ENCODE measurements at places on chromosomes 5 and 9.

DNA sequence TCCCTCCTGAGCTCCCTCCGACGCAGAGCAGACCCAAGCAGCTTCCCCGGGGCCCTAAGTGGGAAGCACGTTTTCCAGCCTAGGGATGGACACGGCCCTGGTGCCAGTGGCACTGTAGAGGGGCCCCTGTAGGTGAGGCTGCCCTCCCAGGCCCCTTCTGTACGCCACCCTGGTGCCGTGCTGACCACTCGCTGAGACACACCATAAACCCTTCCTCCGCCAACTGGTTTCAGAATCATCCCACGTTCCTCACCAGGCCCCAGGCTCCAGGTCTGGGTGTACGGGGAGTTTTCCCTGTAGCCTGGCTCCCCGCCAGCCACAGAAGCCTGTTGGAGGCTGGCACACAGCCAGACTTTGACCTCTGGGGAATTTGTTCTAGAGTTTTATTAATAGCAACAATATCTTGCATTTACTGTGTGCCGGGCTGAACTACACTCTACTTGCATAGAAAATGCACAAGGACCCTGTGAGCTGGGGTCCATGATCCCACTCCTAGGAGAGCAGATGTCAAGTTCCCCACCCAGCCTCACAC is 18.2 kb upstream of the WDR38 start:
- DNase-seq, result no peak

DNA sequence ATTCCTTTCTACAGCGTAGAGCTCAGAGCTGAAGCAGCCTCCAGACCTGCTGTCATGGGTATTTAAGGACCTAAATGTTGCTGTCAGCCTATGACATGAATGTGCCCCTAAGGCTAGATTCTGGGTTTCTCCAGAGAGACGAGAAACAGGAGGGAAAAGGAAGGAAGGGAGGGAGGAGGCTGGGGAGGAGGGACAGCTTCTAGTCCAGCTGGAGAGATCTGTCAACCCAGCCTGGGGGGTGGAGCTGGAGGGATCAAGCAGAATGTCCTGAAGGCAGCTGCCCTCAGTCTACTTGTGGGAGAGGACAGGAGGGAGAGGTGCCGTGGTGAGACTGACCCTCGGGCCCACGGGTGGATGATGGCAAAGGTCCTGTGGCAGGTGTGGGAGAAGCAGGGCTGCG is 1.1 kb upstream of the DBH start:
- no peak for DNase-seq

DNA sequence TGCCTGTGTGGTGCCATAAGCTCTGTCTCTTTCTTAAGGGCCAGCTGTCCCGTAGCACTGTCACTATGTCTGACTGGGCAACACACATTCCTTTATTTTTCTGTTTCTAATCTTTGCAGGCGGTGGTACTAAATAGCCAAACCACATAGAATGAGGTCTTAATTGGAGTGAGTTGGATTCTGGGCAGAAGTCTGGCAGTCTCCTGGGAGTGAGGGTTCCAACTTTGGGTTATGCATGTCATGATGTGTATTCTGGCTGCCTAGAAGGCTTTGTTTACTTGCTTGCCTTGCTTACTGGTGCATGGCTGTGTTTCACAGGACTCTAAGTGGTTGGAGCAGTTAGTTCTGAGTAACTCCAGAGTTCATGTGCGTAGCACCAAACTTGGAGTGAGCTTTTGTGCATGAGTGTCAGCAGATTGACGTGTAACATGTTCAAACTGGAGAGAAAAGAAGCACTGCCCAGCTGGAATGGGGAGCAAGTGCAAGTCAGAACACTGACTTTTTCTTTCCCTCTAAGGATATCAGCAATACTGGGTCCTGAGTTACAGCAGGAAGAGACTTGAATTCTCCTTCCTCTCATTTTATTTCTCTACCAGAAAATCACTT is 185.8 kb downstream of the PCSK1 start:
- DNase-seq, result no peak

- DNase-seq, result no peak
Measured at GRCh38 chr9:131678499-131679111, 61.3 kb downstream of the RAPGEF1 start.

GRCh38 chr9:8025551-8025950 is 226.0 kb upstream of the DMAC1 start:
- DNase-seq, result no peak

GRCh38 chr5:137757634-137758033 is 3.5 kb upstream of the HNRNPA0 start:
- DNase-seq, result no peak

- no peak for DNase-seq
Measured at GRCh38 chr5:17340379-17340778, 122.9 kb downstream of the BASP1 start.

- DNase-seq, result no peak
Measured at GRCh38 chr9:88801214-88801796, 190.0 kb upstream of the S1PR3 start.

DNA sequence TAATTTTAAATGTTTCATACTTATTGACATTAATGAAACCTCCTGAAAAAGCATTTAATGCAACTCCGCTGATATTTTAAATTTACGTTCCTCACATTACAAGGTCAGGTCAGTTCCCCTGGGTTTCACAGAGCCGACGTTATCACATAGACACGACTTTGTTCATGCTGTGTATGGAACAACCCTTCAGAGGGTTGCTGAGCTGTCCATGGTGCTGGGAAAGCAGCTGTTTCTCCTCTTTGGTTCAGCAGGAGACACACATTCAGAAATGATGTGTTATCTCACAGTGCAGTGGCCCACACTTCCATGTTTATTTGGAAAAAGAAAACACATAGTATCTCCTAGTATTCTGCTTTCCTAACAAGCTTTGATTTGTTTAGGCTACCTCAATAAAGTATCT is 53.5 kb downstream of the PPP2R2B start:
- DNase-seq, result no peak

- DNase-seq, result no peak
Measured at GRCh38 chr5:174386306-174386705, 338.1 kb upstream of the MSX2 start.

DNA sequence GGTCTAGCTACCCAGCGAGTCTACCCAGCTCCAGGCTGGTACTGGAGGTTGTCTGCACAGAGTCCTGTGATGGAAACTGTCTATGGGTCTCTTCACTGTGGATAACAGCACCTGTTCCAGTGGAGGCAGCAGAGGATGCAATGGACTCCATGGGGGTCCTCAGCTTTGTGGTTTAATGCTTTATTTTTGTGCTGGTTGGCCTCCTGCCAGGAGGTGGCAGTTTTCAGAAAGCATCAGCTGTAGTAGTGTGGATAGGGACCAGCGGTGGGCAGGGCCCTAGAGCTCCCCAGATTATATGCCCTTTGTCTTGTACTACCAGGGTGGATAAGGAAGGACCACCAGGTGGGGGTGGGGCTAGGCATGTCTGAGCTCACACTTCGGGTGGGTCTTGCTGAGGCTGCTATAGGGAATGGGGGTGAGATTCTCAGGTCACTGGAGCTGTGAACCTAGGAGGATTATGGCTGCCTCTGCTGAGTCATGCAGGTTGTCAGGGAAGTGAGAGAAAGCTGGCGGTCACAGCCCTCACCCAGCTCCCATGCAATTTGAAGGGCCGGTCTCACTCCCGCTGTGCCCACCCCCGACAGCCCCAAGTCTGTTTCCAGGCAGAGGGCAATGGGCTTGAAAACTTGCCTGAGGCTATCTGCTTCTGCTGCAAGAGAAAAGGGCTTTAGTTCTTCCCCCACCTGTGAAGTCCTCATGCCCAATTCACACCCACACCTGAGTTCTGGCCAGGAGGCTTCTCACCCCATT is 397.1 kb downstream of the TLE1 start:
- no peak for DNase-seq

DNA sequence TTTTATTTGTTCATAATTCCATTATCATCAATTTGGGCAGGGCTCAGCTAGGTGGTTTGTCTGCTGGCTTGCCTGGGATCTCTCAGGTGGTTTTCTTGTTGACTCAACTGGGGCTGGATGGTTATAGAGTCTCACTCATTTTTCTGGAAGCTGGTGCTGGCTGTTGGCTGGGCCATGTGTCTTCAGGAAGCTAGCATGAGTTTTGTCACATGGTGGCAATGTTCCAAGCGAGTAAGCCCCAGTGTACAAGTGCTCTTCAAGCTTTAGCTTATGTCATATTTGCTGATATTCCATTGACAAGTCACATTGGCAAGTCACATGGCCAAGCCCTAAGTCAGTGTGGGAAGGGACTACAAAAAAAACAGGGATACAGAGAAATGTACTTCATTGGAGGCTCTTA is 2.3 kb upstream of the RASEF start:
- DNase-seq, result no peak

Data from D721Med (cell line).